ENCODE measurements at places on chromosomes 6 and 20.

- DNase-seq: no peak
Observed at GRCh38 chr6:161415302-161415855, 141.5 kb upstream of the AGPAT4 start.

DNA sequence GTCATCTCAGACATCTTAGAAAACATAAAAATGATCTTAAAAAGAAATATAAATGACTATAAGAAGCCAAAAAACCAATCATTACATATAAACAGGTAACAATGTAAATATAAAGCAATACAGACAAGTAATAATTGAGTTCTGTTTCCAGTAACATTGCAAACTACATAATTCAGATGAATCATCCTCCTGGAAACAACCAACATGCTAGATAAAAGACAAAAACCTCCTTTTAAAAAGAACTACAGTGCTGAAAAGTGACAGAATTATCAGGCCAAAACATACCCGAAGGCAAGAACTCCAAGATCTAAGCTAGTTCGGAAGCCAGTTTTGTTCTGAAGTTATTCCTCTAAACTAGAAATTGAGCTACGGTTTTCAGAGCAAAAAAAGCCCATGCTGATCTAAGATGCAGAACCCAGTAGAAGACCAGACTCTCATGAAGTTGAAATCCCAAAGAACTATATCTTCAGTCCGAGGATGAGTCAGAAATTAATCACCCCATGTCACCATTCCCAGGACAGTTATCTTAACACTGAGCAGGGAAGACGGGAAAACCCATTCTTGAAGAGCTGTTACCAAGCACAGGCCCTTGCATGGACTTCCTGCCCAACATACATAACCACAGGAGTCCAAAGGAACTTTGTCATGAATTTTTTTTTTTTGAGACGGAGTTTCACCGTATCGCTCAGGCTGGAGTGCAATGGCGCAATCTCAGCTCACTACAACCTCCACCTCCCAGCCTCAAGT is 9.8 kb downstream of the PGM3 start:
- DNase-seq: no peak

DNA sequence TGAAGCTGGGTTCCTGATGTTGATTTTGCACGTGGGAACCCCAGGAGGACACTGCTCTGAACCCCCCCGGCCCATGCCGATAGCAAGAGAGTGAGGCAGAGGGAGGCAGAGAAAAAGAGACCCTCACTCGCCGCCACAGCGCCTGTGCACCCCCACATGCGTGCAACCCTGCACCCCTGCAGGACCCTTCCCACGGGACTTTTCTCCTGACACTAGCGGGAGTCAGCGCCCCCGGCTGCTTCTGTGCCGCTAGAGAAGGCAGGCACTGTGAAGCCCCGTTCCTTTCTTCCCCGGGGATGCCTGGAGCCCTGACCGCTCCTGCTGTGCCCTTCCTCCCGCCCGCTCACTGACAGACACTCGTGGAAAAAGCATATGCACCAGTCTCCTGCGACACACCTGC is 67.4 kb downstream of the GMPR start:
- no peak for DNase-seq

DNA sequence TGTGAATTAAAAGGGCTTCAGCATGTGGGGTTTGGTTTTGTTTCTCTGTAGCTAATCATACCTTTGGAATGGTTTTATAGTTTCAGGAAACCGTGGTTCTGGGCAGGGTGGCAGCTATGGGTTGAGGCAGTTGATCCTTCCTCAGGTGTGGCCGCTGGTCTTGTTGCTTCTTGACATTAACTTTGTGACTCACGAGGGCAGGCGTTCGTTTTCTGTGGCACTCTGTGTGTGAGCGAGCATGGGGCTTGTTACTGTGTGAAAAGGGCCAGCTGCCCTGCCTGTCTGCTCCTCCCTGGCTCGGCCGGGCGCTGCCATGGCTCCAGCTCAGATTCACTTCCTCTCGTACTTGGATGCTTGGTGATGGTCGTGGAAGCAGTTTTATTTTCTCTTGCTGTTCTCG is 16.2 kb downstream of the DNAJC5 start:
- DNase-seq: no peak

DNA sequence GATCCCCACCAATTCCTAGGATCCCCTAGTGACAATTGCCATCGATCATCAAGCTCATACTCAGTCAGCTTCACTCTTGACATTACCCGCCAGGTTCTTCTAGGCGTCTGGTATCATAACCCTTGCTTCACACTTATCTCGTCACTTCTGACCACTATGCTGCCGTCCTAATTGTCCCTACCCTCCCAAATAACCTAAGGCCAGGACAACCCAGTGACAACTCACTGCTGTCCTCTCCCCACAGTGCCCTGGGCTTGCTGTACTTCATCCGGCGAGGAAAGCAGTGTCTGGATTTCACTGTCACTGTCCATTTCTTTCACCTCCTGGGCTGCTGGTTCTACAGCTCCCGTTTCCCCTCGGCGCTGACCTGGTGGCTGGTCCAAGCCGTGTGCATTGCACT is 3.7 kb downstream of the SYS1 start:
- no peak for DNase-seq

GRCh38 chr6:7727086-7727945 is 1.4 kb downstream of the BMP6 start:
- DNase-seq: no peak

DNA sequence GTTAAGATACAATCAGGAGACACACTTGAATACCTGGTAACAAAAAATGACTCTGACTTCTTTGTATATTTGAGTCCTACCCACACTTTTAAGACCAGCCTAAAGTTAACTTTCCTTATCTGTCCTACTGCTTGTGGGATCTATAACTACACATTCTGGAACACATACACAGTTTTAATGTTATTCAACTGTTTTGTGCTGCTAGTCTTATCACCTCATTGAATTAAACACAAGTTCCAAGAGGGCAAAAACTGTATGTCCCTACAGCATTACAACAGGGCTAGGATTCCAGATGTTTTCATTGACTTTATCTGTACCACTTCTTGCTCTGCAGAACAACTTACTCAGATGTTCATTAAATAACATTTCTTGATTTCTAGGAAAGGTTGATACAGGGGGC is 2.8 kb downstream of the HMGN3 start:
- no peak for DNase-seq
